ENCODE measurements at places on chromosomes 2 and 18.

DNA sequence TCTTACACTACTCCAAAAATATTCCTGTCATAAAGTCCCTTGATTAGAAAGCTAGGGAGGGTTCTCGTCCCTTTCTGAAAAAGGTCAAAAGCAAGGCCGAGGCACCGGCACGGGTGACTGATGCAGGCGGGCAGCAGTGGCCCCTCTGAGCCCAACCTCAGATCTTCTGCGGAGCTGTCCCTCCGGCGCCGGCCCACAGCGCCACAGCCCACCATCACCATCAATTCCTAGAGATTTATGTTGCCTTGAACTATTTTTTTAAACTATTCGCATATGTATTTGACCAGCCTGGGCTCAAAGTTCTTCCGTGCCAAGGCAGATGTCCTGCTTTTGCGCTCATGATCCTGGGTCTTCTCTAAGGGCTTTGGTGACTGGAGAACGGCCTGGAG, 26.8 kb downstream of the PRELID3A start:
- no peak for DNase-seq

DNA sequence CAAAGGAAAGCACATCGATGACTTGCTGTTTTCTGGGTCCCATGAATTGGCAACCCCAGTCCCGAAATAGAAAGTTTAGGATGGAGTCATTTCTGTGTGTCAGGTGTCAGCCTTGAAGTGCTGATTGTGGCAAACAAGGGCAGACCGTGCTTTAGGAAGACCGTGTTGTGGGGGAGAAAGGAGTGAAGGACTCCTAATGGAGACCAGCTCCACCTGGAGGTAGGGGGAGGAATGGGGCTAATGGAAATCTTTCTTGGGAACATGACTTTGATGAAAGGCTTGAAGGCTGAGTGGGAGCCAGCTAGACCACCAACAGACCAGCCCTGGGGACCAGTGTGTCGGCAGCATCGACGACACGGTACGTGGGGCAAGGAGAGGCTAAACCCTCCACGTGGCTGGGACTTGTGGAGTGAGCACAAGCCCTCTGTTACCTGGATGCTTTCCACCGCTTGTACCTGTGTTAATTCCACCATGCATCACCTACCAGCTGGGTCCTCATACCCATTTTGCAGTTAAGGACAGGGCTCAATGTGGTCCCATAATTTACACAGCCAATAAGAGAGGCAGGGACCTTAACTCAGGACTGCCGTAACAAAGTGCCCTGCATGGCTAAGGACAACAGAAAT, 104.2 kb downstream of the SH3BP4 start:
- DNase-seq: no peak

DNA sequence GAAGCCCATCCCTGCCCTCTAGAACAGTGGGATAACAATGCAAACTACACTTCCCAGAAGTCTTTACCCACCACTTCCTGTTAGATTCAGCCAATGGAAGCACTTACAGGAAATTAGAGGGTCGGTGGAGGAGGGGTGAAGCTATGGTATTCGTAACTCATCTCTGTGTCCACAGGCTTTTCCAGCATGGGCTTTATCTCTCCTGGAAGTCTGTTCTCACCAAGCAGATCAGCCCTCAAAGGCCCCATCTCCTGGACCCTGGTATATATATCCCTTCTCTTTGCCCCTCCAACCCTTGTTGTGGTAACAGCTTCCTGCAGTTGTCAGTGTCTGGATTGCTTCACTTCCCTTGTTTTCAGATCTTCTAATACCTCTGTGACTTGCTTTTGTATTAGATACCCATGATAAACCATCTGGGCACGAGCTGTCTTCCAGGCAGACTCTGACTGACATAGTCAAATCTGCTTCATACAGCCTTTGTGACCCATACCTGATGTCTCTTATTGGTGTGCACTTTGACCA, 475.0 kb upstream of the POU3F3 start:
- DNase-seq: peak; percentile 1

- no peak for DNase-seq
These were observed 182.5 kb downstream of the PRKCE start for GRCh38 chr2:45833968-45834344.

DNA sequence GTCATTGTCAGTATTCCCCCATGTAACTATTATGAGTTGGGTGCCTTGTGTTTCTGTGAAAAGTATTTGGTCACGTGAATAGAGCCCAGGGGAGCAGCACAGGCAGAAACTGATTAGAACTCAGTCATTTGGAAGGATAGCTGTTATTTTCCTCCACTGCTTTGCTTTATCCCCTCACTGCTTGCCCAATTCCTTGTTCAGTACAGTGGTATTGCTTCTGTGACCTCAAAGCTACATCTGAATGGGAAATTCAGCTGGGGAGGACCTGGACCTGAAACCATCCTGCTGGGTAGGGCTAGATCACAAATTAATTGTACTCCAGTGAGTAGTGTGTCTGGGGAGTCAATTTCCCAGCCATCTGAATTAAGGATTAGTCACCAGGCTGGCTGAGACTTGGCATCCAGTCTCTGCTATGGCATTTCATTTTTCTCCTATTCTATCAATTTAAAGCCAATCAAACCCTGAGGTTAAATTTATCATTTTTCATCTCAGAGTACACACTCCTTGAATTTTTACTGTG, 1231.6 kb upstream of the GYPC start:
- no peak for DNase-seq

Data from activated CD4-positive, alpha-beta T cell treated with anti-CD3 and anti-CD28 coated beads, Interleukin-10, Interleukin-2, amounts not matched to agents 100 ng/mL and 50 ng/mL, durations not matched to agents 16 hours and 8 hours (primary cell).